ENCODE measurements at places on chromosomes 11 and 22.

DNA sequence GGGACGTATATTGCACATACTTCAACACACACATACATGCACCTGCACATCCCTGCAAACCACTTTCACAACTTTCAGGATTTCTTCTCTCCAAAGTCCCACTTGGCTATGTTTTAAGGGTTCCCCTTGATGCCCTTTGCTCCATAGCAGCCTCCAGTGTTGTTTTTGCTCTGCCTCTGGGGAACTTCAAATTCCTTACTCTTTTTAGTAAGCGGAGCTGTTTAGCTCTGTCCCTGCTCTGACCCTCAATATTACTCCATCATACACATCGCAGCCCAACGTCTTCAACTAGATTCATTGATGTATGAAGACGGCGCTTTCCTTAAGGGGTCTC, 18.3 kb downstream of the PRR5L start:
- no peak for DNase-seq

DNA sequence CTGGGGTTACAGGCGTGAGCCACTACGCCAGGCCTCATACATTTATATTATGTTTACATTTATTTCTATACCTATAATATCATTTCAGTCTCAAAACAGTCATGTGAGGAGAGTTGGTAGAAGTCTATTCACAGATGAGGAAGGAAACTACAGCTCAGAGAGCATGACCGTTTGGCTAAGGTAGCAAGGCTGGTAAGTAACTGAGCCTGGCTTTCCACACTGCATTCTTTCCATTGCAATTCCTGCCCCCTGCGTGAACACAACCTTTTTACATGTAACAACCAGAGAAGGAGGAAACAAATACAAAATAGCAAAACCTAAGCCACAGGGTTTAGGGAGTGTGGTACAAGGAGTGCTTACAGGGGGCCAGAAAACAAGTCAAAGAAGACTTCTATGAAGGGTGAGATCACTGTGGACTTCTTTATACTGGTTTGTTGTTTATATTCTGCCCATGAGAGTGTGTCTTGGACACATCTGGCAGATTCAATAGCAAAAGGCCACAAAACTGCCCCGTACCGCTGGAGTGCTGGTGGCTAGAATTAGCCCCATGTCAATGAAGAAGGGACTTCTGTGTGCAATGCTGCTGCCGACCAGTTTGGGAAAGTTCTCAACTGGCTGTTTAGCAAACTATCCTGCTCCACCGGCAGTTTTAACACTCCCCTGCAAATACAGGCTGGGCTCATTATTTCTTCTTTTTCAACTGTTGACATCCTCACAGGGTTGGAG, 19.0 kb downstream of the MICAL3 start:
- no peak for DNase-seq

GRCh38 chr11:115217726-115218311, 286.4 kb downstream of the CADM1 start:
- peak; percentile 45 for DNase-seq

GRCh38 chr11:105738986-105739795, 129.3 kb downstream of the GRIA4 start:
- DNase-seq = no peak

- DNase-seq = no peak
These were observed 120.9 kb downstream of the MAML2 start for GRCh38 chr11:96222102-96222501.

DNA sequence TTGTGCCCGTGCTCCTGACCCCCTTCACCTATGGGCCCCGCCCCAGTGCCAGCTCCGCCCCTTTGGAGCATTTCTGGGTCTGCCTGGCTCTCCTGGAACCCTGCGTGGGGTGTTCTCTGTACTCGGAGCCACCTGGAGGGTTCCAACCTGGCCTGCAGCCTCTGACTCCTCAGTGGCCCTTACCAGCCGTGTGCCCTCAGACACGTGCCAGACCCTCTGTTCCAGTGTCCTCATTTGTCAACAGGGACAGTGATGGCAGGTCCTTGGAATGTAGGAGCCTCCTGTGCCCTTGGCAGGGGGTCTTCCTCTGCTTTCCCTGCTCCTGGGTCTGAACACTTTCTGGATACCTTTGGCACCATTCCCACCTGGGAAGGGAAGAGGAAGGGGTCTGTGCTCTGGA, 96.4 kb downstream of the CACNA1I start:
- no peak for DNase-seq

- DNase-seq = no peak
These were observed 7.6 kb downstream of the YDJC start for GRCh38 chr22:21622011-21622918.

GRCh38 chr11:114080219-114080618, 20.7 kb downstream of the ZBTB16 start:
- DNase-seq = no peak

Measured in Caki2 (cell line).